ENCODE measurements at places on chromosomes 7 and 10.
A peak's percentile ranks its signal among the peaks of the same experiment; 100 is the strongest.

DNA sequence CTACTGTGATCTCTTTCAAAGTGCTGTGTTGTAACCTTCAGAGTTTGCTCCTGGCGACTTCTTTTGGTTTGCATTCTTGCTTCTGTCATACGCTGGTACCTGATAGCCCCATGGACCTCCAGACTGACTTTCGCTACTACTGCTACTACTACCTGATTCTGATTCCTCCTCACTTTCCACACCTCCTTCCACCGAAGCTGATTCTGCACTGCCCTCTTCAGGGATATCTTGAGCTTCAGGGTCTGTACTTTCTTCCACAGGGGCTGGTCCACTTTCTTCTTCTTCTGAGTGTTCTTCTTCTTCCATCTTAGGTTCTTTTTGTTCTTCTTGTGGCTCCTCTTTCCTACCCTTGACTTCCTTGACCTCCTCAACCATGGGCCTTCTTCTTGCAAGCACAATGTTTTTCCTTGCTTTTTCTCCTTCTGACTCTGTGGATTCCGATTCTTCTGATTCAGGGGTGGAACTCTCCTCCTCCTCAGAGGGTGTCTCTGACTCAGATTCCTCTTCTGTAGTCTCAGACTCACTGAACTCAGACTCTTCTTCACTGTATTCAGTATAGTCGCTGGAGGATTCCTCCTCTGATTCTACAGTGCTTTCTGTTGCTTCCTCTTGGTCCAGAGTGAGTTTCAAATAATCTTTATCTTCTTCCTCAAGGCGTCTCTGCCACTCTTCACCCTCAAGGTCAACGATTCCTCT lies 992.2 kb downstream of the PCDH15 start:
- DNase-seq = no peak

GRCh38 chr7:23470330-23471105 lies at the start of gene IGF2BP3:
TSS of gene IGF2BP3 (minus strand) at chr7:23470491. CDS start at chr7:23470110, 381 bp downstream.
- peak; percentile 23 for DNase-seq

- DNase-seq = no peak
Measured at GRCh38 chr7:122304996-122305421, 459 bp upstream of the FEZF1 start.

DNA sequence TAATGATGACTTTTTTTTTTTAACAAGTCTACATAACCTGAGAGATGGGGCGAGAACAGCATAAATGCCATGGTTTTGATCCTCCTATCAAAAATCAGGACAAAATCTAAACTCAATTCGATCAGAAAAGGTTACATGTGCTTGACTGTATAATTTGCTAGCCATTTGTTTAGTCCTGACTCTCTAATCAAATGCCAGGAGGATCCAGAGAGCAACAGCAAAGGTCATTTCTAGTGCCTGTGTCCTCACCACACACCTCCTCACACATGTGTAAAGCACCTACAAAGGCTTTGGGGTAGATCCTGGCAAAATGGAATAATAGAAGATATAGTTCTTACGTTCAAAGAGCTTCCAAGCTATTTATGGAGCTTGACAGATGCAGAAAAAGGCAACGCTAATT lies 11.0 kb upstream of the FAS start:
- no peak for DNase-seq

DNA sequence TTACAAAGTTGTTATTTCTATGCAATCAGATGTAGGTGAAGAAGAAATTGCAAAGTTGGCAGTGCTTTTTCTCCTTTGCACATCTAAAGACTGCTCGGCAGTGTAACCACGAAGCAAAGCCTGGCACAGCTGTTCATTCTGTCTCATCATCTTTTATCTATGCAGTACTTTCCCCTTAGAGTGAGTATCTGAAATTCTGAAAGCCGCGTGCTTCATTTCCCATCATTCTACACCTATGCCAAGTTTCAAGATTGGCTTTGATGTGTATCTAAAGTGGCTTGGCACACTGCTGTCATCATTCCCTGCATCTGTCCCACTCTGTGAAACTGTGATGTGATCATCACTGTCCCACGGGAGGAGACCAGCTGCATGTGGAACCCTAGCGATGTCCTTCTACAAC lies 15.2 kb downstream of the SOSTDC1 start:
- DNase-seq = no peak

- no peak for DNase-seq
Measured at GRCh38 chr10:106873770-106874603, 290.5 kb downstream of the SORCS1 start.

DNA sequence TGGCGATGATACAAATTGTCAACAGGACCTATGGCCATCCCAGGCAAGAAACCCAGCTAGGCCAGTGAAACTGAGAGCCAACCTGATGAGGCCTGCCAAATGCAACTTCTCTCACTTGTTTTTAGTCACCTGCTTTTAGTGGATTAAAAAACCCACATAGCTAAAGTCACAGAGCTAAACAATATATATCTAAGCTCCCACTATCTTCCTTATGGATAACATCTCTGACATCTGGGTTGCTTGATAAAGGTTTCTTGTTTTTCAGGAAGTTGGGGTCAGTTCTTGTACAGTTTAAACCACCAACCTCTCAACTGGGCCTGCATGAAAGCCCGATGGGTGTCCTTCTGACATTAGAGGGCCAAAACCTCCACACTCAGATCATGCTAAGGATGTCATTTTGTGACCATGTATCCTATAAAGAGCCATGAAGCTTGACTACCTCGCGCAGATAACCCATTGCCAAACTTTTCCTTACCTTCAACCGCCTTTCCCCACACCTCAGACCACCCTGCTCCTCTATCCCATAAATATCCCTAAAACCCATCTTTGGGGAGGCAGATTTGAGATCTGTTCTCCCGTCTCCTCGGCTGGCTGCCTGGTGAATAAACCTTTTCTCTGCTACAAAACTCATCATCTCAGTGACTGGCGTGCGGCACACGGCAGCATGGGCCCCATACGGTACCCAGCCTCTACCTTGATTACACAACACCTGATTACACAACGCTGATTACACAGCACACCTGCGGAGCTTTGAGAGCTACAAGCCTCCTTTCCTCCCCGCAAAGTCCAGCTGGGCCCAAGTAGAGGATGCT lies 797 bp upstream of the STMP1 start:
- no peak for DNase-seq

- DNase-seq = no peak
Measured at GRCh38 chr10:112948196-112948595, 1.9 kb upstream of the TCF7L2 start.

DNA sequence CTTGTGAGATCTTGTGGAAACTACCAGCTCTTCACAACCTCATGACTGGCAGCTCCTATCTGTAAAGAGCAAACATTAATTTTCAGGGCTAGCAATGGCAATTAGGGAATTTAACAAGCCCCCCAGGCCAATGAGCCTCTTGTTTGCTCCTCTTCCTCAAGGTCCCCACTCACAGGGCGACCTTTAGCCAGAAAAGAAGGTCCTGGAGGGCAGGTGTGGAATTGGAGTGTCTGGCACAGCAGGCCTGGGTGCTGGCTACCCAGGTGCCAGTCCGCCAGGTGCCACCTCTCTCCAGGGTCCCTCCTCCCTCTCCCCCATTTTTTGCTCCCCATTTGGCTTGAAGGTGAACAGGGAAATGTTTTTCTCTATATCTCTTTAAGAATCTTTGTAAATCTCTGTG lies 1.9 kb upstream of the CEP55 start:
- DNase-seq = no peak

DNA sequence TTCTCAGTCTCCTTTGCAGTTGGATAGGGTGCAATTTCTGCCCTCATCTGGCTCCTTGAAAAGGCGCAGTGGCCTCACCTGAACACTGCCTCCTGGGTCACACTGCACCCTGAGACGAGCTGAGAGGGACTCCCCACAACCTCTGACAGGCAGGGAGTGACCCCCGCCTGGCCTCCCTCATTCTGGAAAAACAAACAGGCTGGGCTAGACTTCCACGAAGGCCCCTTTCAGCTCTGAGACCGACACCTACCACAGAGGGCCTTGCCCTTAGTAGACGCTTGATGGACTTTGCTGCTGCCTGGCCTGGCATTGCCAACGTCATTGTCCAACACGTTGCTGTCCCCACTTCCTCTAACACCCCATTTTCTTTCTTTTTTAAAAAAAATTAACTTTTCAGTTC lies 8.6 kb downstream of the FAM241B start:
- DNase-seq = no peak

- no peak for DNase-seq
Measured at GRCh38 chr10:47297866-47298540, 2.0 kb upstream of the GDF10 start.

- DNase-seq = no peak
Measured at GRCh38 chr10:94225589-94225988, 137.2 kb downstream of the NOC3L start.

DNA sequence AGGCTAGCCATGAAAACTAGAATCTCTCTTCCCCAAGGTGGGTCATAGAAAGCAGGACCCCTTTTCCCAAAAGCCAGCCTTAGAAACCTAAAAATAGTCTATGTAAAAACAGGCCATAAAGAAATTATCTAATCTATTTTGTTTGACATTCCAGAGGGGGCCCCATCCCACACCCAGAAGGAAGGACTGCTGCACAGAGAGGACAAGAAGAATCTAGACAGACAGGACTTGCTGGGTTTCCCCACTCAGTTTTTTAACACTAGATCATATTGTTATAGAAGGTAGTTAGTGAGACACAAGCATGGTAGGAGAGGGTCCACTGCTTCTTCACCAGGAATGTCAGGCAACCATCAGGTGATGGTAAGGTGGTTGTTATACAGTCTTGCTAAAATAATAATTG lies 357.0 kb downstream of the LRRTM3 start:
- DNase-seq = no peak

DNA sequence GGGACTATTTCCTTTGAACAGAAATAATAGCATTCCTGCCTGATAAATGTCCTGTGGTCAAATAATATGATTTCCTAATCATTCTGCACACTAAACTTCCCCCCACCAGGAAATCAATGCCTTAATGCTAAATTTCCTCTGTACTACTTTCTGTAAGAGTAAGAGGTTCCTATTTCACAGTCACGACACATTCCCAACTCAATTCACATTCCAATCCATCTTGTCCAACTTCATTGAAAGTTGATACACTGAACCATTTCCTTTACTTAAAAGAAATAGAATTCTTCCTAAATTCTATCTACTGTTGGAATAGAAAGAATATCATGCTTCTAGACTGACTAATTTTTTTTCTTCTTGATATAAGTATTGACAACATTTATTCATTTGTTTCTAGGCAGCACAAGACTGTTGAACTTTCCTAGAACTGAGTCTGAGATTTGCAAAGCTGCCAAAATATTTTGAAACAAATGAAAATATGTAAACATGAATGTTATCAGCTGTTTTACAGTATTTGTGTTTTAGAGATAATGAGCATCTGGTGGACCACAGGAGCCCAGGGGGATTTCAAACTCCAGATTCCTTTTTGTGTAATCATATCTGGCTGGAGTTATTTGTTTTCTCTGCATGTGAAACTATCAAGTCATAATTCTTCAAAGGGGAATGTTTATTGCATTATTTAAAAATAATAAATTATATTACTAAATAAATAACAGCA lies 121.5 kb downstream of the TPST1 start:
- DNase-seq = no peak

DNA sequence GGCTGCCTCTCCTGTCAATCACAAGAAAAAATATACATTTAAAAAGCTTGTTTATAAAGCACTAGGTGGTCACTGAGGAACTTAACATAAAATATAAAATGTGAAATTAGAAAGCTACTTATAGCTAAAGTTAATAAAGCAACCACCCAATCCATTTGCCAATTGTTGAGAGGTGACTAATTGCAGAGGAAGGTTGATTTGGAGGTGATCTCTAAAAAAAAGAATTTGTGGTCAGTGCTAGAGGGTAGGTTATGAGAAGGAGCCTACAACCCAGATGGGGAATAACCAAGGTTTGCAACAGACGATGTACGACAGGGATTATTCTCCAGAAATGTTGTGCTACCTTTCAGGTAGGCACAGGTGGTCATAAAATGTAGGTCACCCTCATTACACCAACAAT lies 444.2 kb upstream of the C7orf33 start:
- DNase-seq = no peak

- no peak for DNase-seq
Measured at GRCh38 chr7:18019555-18019954, 8.1 kb downstream of the PRPS1L1 start.

DNA sequence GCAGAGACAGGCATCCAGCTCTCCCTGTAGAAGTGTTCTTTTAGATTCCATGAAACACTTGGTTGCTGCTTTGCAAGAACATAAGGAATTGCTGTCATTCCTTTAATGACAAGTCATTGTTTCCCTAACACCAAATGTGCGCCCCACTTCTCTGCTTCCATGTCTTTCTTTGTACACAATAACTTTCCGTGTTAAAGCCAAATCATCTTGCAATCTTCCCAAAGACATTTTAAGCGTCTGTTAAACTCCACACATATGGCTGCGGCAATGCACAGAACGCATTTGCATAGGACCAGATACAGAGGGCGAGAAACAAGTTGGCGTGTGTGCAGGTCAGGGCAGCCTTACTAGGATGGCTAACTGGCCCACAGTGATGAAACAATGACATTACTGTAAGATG lies 399.3 kb upstream of the PRKCQ start:
- DNase-seq = no peak

- no peak for DNase-seq
Measured at GRCh38 chr7:36208997-36209813, 56.2 kb downstream of the EEPD1 start.

- DNase-seq = no peak
Measured at GRCh38 chr10:95388539-95388938, 97.7 kb upstream of the PDLIM1 start.

GRCh38 chr10:52092390-52092789 lies 221.7 kb upstream of the DKK1 start:
- no peak for DNase-seq

DNA sequence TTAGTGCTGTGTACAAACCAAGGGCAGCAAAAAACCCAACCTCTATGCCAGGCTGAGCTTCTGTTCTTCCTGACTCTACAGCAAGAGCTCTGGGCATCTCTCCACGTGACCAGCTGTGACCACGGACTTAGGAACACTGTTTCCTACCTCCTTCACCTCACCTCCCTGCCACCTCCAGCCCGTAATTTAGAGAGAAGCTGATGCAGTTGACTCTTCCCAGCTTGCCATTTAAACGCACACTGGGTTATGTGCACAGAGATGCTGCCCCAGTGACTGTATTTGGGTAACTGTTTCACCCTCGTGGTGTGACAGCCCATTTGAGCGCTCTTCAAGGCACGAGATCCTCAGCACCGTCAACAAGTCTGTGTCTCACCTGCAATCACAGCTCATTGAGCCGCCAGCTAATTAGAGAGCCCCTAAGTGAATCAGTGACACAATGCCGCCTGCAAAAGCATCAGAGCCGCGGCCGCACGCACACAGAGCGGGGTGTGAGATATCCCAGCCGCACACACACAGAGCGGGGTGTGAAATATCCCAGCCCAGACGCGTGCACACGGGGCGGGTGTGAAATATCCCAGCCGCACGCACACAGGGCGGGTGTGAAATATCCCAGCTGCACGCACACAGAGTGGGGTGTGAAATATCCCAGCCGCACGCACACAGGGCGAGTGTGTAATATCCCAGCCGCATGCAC lies 319.7 kb downstream of the PTPRN2 start:
- DNase-seq = no peak

- no peak for DNase-seq
Measured at GRCh38 chr7:46220066-46220630, 299.1 kb upstream of the IGFBP3 start.

- DNase-seq = no peak
Measured at GRCh38 chr7:12729112-12729511, 41.7 kb downstream of the ARL4A start.

All from activated CD8-positive, alpha-beta memory T cell treated with anti-CD3 and anti-CD28 coated beads, Interleukin-2, amount 50 U/mL, for 4 hours (primary cell).